ENCODE measurements at places on chromosomes 12 and 14.

- DNase-seq = no peak
Observed at GRCh38 chr14:59333235-59333634, 131.9 kb downstream of the GPR135 start.

DNA sequence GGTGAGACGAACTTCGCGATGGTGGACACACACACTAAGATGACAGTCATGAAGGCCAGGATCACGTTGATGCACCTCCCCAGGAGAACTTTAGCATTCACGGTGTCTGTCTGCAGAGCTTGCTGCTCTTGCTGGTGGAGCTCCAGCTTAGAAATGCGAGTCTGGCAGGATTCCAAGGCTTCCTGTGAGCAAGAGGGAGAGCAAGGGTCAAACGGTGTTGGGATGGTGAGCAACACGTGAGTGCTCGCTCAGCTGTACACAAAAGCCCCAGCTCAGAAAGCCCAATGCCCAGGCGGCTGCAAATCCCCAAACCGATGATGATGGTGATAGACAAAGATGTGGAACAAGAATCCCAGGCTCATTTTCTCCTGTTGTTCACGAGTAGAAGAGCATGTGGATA is 78.8 kb downstream of the TMCC3 start:
- DNase-seq = no peak

DNA sequence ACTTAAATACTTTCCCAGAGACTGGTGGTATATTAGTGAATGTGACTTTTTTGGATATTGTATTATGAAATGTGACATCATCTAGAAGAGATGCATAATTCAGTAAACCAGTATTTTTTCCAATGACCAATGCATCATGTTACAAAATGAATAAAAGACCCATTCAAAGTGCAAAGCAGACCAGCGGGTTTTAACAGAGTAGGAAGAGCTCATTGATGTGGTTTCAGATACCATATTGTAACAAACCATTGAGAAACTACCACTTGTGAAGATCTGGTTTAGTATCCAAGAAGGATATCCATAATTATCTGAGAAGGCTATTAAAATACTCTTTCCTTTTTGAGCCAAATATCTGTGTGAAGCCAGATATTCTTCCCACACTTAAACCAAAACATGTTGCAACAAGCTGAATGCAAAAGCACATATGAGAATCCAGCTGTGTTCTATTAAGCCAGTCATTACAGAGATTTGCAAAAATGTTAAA is 47.7 kb downstream of the MVK start:
- no peak for DNase-seq

DNA sequence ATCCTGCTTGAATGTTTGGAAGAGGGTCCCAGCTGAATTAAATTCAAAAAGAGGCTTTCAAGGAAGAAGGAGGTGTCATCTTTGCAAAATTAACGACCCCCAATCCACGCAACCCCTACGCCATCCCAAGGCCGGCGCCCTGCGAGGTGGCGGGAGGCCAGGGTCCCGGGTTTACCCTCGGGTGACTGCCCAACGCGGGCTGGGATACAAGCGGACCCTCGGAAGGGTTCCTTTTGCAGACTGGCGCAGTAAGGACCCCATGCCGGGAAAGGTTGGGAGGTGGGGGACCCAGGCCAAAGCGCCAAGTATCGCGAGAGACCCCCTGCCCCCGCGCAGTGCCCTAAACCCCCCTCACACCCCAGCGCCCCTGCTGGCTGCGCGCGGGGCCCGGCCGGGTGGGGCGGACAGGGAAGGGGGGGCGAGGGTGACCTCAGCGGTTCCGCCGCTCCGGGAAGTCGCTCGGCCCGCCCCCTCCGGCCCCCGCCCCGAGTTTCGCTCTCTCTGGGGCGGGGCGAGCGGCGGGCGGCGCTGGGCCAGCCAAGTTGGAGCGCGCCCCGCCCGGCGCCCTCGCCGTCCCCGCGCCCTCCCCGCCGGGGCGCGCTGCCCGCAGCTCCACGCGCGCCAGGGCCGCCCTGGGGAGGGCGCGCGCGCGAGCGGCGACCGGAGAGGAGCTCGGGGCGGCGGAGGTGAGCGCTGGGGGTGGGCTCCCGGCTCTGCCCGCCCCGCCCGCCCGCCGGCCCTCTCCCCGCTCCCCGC is 708 bp upstream of the ZBTB42 start:
- peak; percentile 67 for DNase-seq

DNA sequence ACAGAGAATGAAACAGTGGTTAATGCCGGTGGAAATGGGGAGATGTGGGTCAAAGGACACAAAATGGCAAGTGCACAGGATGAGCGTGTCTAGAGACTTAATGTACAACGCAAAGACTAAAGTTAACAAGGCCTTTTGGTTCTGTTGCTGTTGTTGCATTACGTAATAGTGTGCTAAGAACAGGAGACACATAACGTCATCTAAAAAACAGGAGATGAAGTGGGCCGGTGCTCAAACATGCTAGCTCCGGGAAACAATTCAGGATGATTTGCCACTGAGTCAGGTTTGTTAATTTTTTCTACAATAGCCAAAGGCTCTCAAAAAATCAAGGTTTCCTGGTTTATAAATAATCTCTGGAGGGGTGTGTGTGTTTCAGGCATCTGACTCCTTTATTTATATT is 55.5 kb downstream of the ETV6 start:
- DNase-seq = no peak

GRCh38 chr12:30582943-30583342 is 112.7 kb downstream of the IPO8 start:
- no peak for DNase-seq

DNA sequence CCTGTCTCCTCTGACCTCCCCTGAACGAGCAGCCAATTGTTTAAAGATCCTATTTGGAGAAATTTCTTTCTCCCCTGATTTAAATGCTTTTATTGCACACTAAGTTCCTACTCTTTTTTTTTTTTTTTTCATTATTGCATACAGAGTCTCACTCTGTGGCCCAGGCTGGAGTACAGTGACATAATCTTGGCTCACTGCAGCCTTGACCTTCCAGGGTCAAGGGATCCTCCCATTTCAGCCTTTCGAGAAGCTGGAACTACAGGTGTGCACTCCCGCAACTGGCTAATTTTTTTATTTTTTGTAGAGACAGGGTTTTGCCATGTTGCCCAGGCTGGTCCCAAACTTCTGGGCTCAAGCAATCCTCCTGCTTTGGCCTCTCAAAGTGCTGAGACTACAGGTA is 5.2 kb upstream of the P2RX7 start:
- DNase-seq = no peak

DNA sequence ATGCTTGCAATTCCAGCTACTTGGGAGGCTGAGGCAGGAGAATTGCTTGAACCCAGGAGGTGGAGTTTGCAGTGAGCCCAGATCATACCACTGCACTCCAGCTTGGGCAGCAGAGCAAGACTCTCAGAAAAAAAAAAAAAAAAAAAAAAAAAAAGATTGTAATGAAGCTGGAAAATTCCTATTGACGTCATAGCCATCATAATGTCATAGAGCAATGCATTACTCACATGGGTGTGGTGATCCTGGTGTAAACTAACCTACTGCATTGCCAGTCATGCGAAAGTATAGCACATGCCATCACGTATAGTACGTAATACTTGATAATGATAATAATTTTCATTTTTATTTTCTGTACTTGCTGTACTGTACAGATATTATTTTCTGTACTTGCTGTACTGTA is 42.7 kb upstream of the NID2 start:
- DNase-seq = no peak

GRCh38 chr12:116161588-116161987 is 115.9 kb downstream of the MED13L start:
- DNase-seq = no peak

DNA sequence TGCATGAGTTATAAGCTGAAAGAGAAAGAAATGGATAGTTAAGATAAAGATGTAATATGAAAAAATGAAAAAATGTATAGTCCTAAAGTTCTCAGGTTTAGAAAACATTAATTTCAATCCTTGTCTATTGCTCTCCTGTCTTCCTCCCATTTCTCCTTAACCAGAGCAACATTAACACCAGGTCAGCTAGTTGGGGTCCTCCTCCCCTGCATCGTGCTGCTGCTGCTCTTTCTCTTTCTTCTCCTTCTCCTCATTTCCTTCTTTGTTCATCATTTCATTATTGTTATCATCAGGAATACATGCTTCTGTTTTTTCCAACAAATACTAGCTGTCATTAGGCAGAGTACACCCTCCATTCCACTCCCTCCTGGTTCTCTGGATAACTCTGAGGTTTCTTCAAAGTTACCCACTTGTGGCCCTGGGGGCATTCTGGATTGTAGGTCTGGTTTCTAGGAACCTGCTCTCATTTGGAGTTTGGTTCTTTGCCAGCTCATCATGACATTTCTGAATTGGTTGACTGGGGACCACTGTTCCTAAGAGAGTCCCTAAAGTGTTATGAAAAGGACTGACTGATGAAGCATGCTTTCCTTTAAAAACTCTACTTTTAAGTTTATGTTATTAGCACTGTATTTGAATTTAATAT is 17.0 kb downstream of the ACSS3 start:
- DNase-seq = no peak

- no peak for DNase-seq
Observed at GRCh38 chr12:82675246-82675645, 11.5 kb upstream of the TMTC2 start.

DNA sequence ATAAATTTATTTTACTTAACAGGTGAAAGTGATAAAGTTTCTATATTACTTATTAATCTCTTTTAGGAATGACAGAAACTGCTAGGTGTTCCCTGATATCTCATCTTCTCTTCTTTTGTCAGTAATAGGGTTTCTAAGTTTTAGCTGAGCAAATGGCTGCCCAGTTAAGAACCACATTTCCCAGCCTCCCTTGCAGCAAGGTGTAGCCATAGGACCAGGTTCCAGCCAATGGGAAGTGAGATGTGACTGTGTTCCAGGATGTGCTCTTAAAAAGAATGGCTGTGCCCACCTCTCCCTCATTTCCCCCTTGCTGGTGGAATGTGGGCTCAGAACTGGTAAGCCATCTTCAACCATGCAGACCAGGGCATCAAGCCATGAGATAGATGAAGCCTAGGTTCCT is 165.6 kb downstream of the HELB start:
- no peak for DNase-seq

DNA sequence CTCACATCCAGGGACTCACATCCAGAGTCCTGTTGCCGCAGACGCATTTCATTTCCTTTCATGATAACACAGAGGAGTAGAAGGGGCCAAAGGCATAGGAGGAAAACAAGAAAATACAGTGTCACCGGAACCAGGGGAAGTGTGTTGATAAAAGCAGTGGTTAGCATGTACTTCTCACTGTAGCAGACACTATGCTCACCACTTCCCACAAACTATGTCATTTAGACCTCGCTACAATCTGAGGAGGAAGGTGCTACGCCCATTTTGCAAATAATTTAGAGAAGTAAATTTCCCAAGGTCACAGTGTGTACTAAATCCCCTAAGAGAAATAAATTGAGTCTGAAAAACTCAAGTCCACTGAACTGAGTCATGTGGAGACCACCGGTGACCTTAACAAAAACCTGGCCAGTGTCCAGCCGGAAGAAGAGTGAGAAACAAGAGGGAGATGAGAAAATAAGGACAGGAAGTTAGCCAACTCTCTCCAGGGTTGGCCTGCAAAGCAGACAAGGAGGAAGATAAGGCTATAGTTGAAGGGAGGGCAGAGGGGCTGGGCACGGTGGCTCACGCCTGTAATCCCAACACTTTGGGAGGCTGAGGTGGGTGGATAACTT is 25.8 kb upstream of the TMCC3 start:
- peak; percentile 28 for DNase-seq

- DNase-seq = no peak
Observed at GRCh38 chr12:21911832-21912231, 29.4 kb downstream of the ABCC9 start.

DNA sequence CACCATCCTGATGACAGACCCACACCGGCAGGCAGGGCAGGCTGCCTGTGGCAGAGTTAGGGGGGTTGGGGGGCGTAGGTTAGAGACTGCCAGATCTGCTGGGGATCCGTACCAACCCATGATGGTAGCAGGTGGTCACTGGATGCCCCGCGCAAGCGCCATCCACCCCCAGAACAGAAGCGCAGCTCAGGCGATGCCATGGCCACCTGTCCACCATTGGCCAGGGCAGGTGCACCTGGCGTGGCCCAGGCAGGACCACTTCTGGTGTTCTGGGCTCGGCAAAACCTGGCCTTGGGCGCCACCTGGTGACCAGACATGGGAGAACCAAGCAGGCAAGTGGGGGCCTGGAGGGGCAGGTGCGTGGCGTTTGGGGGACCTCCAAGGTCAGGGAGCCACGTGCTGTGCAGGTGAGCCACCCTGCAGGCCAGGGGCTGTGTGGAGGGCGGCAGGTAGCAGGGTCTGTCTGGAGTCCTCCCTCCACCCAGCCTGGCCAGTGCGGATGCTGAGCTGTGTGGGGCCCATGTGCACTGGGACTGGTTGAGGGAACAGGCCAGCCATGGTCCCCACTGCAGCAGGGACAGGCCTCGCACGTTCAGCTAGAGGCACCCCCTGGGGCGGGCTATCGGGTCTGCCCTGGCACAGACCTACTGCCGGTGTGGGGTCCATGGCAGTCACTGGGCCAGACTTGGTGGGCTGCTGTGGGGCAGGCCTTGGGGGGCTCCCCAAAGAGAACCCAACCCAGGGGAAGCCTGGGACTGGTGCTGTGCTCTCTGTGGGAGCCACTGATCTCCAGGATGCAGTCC is 15.6 kb downstream of the BAG5 start:
- DNase-seq = peak; percentile 71

- DNase-seq = peak; percentile 51
Observed at GRCh38 chr12:108734200-108734906, 3.0 kb upstream of the CORO1C start.

- DNase-seq = no peak
Observed at GRCh38 chr12:15599266-15600037, 189.7 kb downstream of the EPS8 start.

- DNase-seq = no peak
Observed at GRCh38 chr12:1173781-1174617, 183.0 kb downstream of the ERC1 start.

DNA sequence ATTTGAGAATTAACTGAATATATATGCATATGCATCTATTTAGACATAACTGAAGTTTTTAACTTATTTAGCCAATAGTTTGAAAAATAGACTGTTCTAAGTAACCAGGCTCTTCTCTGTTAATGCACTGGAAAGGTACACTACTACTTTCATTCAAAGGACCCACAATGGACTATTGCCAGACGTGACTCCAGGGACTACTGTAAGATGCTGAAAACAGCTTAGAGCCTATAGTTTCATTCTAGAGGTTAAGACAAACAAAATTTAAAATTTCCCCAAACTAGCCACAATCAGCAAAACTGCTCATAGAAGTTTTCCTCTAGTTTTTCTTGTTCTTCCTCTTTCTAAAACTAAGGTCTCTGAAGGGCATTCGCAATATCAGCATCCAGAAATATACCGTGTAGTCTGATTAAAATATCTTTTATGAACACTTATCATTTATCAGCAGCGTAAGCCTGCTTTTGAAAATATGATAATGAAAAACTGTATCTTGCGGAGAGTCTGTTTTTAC is 10.4 kb downstream of the APPL2 start:
- no peak for DNase-seq

GRCh38 chr12:10310926-10311720 is 3.5 kb downstream of the KLRD1 start:
- no peak for DNase-seq

DNA sequence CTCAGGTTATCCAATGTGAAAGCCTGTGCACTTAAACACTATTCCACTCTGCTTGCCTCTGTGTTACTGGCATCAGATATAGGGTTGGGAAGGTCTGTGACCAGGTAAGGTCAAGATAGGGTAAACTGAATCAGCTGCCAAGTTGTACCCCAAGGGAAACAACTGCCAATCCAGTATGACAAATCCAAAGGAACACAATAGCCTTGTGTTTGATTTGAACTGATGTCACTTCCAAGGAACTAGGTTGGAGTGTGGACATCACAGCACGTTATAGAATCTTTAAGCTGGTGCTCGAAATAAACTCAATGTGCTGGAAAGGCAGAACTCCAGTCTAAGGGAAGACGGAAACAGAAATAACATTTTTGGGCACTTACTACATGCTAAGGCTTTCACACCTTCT is 223.4 kb upstream of the BTG1 start:
- DNase-seq = no peak
